ENCODE measurements at places on chromosomes 7 and 10.

GRCh38 chr7:84136809-84137208 is 57.8 kb downstream of the SEMA3A start:
- DNase-seq = no peak

DNA sequence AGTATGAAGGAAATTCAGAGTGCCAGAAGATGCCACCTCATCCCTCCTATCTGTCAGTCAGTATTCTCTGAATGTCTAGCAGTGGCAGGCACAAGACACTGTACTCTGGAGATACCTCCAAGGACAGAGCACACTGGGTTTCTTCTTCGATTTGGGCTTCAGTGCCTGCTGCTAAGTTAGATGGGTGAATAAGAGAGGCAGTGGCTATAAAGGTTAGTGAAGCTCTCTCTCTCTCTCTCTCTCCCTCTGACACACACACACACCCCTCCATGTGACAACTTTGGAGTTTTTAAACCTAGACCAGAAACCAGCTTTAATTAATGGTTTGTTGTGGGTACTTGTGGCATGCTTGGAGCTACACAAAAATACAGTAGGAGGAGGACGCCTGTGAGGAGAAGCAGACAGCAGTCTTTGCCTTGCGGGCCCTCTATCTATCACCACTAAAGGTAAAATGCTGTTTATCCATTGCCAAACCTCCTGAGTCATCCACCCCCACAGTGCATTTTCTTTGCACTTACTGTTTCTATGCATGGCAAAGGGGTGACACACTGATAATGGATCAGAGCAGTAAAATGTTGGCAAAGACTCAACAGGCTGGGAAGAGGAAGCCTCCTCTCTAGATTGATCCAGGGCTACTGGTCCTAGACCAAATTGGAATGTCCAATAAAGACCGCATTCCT is 102.5 kb downstream of the TRIL start:
- DNase-seq = peak; percentile 65

GRCh38 chr7:132024290-132024689 is 467.9 kb upstream of the PODXL start:
- DNase-seq = no peak

DNA sequence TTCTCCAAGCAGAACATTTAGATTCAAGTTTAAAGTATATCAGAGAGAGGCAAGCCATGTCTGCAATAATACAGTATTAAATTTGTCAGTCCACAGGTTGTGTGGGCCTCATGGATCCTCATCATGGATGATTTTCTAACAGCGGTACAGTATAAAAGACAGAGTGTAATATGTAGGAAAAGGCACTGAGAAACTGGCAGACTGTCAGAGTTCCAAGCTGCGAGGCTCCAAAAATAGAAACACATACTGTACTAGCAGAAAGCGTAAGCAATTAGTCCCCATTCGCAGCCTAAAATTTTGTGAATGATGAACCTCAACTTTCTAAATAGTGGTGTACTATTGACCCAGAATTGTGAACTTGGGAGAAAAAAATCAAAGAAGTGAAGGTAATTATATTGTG is 933.3 kb downstream of the XPNPEP1 start:
- DNase-seq = no peak

DNA sequence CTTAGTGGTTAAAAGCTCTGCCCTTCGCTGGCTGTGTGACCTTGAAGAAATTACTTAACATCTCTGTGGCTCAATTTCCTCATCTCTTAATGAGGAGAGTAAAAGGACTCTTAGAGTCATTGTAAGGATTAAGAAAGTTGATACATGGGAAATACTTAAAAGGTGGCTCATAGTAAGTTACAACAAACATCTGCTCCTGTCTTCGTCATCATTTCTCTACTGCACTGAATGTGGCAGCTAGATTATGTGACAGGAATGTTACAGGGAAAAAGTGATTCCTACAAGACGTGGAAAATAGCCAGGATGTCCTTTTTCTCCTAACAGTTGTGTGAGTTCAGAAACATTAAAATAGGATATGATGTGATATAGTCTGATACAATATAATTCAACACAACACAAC is 184.7 kb downstream of the FRMD4A start:
- DNase-seq = no peak

GRCh38 chr10:36251068-36251467 is 609.0 kb upstream of the FZD8 start:
- DNase-seq = no peak

DNA sequence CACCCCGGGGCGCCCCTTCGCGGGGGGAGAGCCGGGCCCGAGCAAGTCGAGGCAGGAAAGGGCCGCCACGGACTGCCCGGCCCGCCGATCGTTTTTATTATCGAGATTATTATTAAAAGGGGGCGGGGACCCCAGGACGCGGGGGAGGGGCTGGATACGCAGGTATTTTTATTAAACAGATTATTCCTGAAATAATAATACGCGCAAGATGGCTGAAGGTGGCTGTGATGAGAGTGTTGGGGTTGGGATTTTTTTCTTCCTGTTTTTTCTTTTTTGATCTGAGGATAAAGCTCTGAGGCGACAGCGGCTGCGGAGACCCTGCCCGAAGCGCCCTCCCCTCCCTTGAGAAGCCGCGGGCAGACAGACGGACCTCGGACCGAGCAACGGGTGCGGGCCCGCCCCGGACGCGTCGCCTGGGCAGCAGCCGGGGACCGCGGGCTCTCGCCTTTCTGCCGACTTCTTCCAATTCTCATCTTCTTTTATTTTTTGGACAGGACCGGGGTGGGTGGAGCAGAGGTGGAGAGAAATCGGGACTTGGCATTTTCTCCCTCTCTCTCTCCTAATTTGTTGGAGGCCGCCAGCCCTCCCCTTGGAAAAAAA is 1.4 kb upstream of the TRIM8 start:
- no peak for DNase-seq

GRCh38 chr7:51262796-51263531 is 53.6 kb downstream of the COBL start:
- no peak for DNase-seq

GRCh38 chr10:43437141-43437870 is 395 bp downstream of the ZNF487 start:
- DNase-seq = peak; percentile 34

DNA sequence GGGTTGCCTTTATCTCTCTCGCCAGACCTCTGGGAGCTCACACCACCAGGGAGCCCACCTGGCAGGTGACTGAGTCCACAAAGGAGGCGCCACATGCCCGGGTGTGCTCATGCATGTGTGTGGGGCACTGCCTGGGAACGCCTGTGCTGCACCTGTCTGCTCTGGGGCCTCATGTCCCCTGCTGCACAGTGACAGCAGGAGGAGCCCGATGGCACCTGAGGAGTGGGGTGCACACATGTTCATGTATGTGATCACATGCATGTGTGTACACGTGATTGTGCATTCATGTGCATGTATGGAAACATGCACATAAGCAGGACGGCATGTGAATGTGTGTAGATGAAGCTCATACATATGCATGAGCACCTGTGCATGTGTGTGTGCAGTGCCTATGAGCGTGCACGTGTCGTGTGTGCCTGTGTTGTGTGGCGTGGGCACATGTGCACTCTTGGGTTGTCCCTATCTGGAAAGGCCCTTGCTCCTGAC is 22.0 kb downstream of the YKT6 start:
- DNase-seq = no peak

DNA sequence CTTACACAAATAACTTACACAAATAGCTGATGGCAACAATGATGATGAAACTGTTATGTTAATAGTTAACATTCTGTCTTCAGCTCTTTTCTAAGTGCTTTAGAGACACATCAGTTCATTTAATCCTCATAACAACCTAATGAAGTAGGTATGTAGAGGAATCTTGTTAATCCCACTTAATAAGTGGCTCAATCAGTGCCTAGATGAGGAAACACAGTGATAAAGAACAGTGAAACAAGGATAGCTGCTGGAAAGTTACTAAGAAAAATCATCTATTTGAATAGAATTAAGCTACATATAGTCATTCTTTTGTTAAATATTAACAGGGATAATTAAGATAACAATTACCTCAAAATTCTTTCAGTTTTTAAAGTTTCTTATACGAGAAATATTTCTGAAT is 487.6 kb downstream of the ARL4A start:
- no peak for DNase-seq

GRCh38 chr7:7793249-7793648 is 74.8 kb upstream of the RPA3 start:
- no peak for DNase-seq

DNA sequence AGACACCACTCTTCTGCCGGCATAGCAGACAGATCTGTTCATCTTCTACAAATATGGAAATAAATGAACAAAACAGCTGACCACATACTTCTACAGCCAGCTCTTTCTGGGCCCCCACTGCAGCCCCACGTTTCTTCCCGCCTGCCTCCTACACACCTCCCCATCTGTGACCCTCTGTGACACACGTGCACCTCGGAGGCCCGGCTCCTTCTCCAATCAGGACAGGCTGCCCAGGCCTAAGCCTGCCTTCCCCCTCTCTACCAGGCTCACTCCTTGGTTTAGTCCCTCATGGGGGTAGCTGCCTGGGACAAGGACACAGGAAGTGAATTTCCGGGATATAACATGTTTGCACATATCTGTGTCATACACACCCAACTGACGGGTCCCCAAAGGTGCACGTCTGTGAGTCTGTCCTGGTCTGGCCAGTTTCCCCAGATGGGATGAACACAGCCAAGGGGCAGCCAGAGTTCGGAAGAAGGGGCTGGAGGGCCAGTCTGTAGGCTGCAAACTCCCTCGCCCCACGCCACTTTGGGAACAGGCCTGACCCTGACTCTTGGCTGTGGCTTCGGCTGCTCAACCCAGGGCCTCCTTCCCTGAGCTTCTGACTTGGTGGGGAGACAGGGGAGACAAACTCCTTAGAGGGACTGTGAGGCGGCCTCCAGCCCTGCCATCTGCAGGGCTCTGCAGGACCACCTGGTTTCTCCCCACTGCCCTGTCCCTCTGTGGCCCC is 30.3 kb downstream of the PITRM1 start:
- no peak for DNase-seq

DNA sequence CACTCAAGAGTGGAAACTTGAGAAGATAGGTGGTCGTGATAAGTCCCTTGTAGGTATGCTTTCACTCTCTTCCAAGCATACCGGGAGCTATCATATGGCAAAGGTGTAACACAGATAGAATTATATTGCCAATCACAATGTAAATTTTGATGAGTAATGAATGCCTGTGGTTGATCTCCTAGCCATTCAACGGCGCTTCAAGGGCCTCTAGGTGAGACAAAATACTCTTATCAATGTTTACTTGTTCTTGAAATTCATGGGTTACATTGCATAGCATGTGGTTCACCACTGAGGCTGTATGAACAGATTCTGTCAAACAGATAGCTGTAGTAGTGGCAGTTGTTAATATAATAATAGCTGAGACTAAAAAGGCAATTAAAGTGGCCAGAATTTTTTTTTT is 82.4 kb downstream of the THSD7A start:
- DNase-seq = no peak

DNA sequence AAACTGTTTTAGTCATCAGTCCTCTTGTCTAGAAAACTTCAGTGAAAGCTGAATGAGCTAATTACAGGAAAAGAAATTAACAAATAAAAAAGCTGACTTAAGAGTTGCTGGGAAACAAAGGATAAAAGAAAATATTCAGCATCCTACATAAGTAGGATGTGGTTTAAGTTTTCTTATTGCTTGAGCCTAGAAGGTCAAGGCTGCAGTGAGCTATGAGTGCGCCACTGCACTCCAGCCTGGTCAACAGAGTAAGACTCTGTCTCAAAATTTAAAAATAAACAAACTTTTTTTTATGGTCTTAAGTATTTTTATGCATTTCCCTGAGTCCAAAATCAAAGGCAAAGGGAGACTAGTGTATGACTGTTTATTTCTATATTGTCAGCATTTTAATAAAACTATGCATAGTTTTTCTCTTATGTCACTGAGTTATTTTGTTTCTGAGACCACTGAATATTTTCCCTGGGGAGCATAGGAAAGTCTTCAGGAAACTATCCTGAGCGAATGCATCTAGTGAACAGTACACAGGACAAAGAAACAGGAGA is 40.0 kb upstream of the LRRN3 start:
- DNase-seq = no peak

DNA sequence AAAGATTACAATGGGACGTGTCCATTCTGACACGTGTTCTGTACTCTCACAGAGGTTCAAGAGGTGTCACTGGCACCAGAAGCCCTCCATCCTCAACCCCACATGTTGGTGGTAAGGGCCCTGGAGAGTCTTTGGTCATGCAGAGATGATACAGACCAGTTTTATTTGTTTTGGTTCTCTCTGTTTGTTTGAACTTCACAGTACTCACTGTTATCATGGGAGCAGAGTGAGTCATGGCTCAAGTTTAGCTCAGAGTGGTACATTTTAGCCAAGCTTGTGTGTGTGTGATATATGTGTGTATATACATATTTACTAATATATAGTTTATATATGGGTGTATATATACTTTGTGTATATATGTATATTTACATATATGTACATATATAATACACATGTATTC is 935.6 kb downstream of the GRID1 start:
- DNase-seq = no peak

DNA sequence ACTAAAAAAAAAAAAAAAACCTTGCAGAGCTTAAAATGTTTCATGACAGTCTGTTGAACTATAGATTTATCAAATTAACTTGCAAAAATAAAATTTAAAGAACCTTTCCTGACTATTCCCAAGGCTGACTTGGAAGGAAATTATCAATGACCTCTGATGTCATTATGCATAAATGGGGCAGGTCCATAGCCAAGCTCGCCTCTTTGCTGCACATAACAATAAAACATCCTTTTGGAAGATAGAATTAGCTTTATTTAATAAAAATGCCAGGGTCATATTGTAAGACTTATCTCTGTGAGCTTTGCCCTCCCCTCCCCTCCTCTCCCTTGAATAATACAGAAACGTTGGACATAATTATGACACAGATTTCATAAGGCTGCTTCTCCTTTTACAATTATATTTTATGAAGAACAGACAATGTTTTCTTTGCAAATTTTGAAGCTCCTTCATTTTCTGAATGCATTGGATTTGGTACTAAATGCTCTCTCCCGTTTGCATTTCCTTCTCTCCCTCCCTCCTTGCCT is 444.8 kb downstream of the AUTS2 start:
- DNase-seq = no peak

GRCh38 chr7:95798401-95798930 is 26.1 kb downstream of the DYNC1I1 start:
- DNase-seq = no peak

GRCh38 chr10:103852856-103853255 is 2.5 kb downstream of the SH3PXD2A start:
- DNase-seq = no peak

- DNase-seq = no peak
Observed at GRCh38 chr10:70498970-70499835, 20.6 kb downstream of the PALD1 start.

GRCh38 chr7:19772306-19772705 is 1.1 kb downstream of the TMEM196 start:
- no peak for DNase-seq

DNA sequence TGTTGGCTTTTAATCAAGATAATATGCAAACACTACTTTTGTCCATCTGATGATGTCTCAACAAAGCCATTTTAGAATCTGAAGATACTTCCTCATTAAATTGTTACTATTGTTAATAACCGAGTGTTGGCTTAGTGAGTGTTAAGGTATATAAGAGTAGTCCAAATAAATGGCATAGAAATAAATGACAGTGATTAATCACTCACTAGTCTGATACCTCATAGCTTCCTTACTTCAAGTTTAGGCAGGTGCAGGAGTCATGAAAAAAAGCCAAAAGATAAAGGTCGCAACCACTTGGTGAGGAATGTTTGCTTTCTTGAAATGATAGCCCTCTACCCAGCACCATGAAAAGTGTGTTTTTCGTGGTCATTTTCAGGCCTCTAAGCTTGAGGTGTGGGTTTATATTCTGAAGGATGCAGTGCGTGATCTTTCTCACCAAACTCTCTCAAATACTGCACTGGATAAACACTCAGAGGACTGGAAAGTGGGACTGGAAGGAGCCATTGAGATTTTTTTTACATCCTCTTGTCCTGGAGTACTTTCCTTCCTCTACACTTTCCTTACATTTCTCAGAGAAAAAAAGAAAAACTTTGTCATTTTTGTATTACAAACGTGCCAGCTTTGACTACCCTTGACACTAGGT is 138.1 kb downstream of the KIAA1217 start:
- DNase-seq = no peak

All from A549 (cell line).